Stimulated activated CD8-positive, alpha-beta memory T cell treated with anti-CD3 and anti-CD28 coated beads, Interleukin-7, amount 100 ng/mL, for 1 hour (primary cell): ENCODE measurements at places on chromosomes 3 and 15.

DNA sequence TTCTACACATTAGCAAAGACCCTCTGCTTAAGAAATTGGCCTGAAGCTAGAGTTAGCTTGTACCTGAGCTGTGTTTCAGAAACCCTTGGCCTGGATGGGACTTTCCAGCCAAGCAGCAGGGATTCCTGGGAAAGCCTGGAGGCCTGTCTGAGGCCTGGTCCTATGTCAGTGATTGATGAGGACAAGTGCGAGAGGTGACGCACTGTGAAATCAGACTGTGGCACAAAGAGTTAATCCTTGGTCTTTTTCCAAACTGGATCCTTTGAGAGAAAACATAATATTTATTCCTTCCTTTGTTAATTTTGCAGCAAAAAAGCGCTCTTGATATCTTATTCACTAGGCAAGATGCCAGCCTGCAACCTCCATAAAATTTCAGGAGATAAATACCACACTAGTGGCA is 225.0 kb upstream of the ATP11B start:
- no peak for DNase-seq

DNA sequence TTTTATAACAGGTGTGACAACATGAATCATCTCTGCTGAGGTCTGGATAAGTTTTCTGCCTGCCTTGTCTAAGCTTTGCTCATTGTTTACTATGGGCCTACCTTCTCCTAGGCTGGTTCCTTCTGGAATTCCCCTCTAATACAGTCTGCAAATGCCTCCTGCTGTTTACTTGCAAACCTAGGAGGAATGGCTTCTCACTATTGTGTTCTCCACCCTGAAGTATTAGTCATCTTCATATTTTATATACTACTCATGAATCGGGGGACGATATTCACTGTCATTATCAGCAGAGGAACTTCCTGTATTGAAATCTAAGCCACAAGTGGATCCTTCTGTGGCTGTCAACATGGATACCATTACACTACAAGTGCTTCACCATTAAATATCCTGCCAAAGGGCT is 154.8 kb downstream of the PLCL2 start:
- DNase-seq = no peak

DNA sequence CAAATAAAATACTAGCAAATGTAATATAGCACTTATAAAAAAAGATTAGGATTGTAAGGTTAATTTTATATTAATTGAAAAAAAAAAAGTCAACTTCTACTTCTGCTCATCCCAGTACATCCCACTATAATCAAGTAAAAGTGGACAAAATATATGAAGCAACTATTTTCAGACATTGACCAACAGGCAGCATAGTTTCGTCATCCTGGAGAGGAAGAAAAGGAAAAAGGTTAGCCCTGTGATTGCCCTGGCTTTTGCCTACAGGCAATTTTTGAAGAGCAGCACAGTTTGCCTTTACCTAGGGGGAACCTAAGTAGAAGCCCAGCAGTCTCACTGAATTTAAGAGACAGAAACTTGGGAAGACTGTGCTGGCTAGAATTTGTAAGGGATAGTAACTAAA is 52.2 kb upstream of the ACTC1 start:
- DNase-seq = no peak

DNA sequence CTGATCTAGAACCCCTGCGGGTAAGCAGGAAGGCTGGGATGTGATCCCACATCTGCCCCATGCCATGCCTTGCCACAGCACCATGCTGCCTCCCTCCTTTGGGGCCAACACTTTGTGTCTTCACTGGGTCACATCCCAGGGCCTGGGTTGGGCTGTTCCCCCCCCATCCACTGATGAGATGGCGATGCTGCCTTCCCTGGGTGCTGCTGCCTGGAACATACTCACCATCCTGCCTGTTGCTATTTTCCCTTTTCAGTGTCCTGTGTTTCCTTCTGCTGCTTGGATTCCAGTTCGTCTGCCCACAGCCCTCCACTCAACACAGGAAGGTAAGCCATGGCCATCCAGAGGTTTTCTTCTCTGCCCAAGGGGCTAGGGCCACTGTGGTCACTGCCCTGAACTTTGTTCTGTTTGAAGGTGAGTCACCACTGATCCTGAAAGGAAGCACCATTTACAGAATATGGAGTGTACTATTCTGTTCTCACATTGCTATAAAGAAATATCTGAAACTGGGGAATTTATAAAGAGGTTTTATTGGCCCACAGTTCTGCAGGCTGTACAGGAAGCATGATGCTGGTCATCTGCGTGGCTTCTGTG is 39.4 kb downstream of the THSD4 start:
- no peak for DNase-seq

- DNase-seq = no peak
These were observed 209.2 kb upstream of the ZPLD1 start for GRCh38 chr3:102225407-102226132.

DNA sequence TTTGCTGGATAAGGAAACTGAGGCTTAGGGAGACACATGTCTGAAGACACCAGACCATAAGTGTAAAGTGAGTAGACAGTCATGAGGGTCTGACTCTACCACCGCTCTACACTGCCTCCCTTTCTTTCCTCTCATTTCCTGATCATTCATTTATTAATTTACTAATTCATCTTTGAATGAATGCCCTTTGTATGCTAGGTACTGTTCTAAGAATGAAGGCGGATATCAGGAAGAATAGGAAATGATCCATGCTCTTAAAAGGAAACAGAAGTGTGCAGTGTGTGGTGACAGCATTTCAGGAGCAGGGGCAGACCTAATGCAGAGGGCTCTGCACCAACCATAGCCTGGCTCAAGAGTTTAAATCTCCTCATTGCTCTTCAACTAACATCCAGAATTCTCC is 31.8 kb upstream of the PSMD6 start:
- DNase-seq = no peak

DNA sequence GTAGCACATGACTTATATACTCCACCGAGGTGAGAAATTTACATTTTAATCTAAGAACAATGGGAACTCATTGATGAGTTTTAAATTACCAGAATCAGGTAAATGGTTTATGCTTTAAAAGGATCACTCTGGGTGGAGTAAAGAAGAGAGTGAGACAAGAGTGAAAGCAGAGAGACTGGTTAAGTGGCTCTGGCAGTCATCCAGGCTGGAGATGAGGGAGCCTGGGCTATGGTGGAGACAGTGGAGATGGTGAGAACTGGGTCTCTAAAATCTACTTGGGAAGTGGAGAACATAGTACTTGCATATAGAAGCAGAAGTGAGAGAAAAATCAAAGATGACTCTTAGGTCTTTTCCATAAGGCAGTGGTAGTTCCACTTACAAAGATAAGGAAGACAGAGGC is 37.1 kb upstream of the SLC25A36 start:
- DNase-seq = no peak

GRCh38 chr3:99468918-99469317 is 169.5 kb upstream of the COL8A1 start:
- DNase-seq = no peak

GRCh38 chr3:67381667-67382272 is 272.6 kb downstream of the SUCLG2 start:
- no peak for DNase-seq

DNA sequence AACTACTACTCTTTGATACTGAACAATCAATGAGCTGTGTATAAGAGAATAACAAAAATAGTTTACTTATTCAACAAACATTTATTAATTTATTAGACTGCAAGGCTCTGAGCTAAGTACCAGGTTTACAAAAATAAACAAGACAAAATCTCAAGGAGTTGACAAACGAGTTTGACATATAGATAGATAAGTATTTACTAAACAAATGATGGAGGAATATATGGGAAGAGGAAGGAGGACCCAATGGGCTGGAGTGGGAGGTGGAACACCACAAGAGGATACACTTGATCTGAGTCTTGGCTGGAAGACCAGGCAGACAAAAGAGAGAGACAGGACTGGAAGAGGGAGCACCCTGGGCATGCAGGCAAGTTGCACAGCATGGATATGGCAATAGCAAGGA is 47.5 kb upstream of the FSIP1 start:
- DNase-seq = no peak

DNA sequence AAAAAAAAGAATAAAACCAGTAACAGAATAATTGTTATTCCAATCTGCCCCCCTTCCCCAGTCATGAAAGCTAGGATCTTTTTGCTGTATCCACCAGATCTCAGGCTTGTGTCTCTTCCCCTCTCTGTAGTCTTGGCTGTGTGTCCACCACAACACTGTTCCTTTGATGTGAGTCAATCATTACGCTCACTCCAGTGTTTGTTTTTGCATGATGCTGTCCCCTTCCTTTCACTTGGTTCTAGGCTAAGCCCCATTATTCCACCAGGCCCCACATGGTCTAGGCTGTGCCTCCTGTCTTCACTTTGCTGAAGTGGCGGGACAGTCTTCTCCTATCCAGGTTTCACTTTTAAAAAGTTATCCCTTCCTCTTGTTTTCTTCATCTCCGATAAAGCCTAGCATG is 13.6 kb downstream of the ACKR2 start:
- DNase-seq = no peak

- DNase-seq = no peak
These were observed 56.4 kb upstream of the ARRDC4 start for GRCh38 chr15:97903971-97904572.

GRCh38 chr3:58627570-58627885 is 39.0 kb downstream of the FAM3D start:
- DNase-seq = no peak

DNA sequence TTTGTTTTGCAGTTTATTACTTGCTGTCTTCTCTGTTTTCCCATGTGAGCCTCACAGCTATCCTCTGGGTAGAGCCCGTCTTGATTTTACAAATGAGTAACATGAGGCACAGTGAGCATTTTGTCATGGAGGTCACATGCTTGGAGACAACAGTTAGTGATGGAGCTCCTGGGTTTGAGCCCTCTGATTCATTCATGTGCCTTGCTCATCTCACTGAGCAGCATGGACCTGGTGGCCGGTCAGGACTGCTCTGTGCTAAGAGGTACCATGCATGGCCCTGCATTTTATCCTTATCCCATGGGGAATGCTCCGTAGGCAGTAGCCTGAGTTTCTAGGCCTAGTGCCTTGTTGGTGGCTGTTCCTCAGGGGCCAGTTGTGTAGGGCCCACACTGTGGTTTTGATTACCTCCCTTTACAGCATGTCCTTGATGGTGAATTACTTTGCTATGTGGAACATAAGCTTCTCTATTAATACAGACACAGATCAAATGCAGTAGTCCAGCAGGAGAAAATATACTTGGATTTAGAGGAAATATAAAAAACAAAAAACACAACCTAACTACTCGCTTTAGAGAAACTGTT is 35.6 kb downstream of the MAP2K5 start:
- no peak for DNase-seq

GRCh38 chr15:39999538-40000200 is 39.3 kb downstream of the SRP14 start:
- DNase-seq = no peak

- no peak for DNase-seq
These were observed 76.5 kb downstream of the HMG20A start for GRCh38 chr15:77497110-77497737.

DNA sequence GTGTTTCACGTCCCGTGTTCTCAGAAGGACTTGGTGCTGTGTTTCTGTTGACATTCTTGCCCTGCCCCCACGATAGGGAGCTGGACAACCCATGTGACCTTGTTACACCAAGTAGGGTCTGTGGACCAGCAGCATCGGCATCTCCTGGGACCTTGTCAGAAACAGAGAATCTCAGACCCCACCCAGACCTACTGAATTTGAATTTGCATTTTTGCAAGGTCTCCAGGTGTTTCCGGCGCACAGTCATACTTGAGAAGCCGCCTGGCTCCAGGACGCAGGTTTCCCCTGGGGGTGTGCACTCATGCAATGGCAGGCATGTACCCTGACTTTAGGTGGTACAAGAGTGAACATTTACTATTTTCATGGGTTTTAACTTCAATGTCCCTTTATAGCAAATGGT is 117.9 kb downstream of the TLE3 start:
- no peak for DNase-seq

DNA sequence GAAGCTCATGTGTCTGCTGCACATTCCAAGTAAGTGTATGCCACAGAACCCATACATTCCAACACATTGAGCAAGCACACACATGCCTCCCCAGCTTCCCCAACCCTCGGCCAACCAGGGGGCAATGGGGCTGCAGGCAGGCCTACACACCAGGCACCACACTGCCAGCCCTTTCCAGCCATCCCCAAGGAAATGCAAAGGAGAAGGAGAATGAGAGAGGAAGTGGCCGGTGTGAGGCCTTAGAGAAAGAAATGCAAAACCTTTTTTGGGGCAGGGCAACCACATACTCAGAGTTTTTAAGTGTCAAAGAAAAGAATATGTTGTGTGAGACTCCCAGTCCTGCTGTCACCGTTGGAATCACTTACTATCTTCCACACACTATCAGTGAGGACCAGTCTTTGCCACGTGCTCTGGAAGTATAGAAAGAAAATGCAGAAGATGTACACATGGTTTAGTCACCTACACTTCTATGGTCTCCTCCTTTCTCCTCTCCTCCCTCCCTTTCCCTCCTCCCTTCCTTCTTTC is 11.1 kb downstream of the IGF2BP2 start:
- no peak for DNase-seq
